CD4-positive, alpha-beta memory T cell (primary cell): ENCODE measurements at places on chromosomes 5 and 9.

DNA sequence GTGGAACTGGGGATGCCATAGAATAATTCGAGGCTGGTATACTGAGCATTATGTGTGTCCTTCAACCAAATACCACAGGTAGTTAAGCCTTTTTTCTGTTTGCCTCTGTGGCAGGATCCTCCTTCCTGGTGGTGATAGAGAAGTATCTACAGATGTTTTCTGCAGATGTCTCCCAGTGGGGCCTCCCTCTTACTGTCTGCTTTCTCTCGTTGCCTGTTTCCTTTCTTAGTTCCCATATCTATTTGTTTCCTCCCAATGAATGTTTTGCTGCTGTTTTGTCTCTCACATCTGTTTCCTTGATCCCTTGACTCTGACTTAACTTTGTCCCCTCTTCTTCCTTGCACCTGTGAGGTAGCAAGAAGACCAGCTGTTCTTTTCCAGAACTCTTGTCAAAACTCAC, 130.9 kb upstream of the NUDT12 start:
- no peak overlapping the region for H3K4me3 ChIP-seq
- no peaks in the 10 kb centered on the region for H3K27me3 ChIP-seq
- H3K4me1 ChIP-seq = no peaks in the 10 kb centered on the region
- H3K27ac ChIP-seq = no peak overlapping the region
- no peaks in the 10 kb centered on the region for H3K36me3 ChIP-seq

DNA sequence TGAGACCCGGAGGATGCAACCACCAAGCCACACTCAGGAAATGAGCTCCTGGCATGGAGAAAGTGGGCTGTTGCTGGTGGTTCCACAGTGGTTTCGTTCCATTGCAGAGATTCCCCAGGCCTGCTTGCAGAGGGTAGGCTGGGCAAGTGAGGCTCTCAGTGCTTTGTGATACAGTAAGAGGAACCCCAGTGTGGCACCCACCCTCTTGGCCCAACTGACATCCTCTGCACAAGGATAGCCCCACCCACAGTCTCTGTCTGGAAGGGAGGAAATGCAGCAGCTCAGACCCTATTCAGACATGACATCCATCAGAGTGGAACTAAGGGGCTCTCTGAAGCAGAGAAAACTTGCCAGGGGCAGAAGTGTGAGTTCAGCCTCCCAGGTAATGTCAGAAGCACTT, 69.6 kb upstream of the FSTL4 start:
- H3K4me1 ChIP-seq = no peaks in the 10 kb centered on the region
- H3K27me3 ChIP-seq = no peaks in the 10 kb centered on the region
- DNase-seq = no peak
- H3K27ac ChIP-seq = no peak overlapping the region
- H3K4me3 ChIP-seq = no peak overlapping the region

DNA sequence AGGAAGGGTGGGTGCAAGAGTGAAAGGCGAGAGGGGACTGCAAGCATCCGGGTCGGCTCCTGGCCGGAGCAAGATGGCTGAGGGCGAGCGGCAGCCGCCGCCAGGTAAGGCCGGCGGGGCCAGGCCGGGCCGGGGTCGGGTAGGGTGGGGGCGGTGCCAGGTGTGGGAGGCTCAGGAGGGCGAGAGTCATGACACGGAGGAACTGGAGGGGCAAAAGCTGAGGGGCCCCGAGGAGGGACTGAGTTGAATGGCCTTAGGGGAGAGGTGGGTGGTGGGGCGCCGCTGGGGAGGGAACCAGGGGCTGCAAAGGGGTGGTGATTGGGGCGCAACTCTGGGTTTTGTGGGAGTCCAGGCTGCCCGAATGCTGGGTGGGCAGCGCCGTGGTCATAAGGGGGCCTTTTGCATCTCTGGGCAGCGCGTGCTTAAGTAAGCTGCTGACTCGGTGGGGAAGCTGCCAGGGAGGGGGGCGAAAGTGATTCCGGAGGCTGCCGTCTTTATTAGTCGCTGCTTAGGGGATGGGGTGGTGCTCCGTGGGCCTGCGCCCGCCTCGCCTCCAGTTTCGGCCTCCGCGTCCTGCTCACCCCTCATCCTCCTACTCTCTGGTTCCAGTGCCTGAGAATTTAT, 425 bp downstream of the PTPA start:
- no peak for DNase-seq
- H3K27ac ChIP-seq = peak overlapping the region; percentile 84
- no peaks in the 10 kb centered on the region for H3K27me3 ChIP-seq
- peaks cover 40% of the 10 kb centered on the region for H3K4me1 ChIP-seq
- peak overlapping the region; percentile 90 for H3K4me3 ChIP-seq

DNA sequence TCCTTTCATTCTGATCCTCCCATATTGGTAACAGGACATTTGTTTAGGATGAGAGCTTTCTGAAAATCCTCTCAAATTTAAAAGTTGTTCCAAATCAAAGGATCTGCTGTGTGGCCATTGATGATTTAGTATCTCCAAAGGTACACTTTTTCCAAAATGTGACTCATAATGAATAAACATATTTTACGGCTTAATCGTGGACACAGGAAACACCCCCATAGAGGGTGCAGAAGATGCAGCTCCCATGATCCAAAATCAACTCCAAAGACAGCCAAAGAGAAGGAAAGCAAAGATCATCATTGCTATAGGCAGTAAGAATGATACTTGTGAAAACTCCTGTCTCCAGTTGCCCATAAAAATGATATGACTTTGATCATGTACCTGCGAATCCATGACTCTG, 239.7 kb downstream of the PIK3R1 start:
- H3K27ac ChIP-seq = no peak overlapping the region
- no peak for DNase-seq
- H3K4me1 ChIP-seq = peaks cover 15% of the 10 kb centered on the region
- H3K4me3 ChIP-seq = no peak overlapping the region
